ENCODE measurements at places on chromosomes 4 and X. TPM values are rescaled to one million over a fixed set of nuclear protein-coding genes. Genes with fewer than 3 reads are reported as not detected.

The ARHGAP6 gene
- total RNA-seq, result not detected

The ADAM29 gene
- not detected for total RNA-seq

The VEGFC gene
- not detected for total RNA-seq

The HSPA4L gene
- total RNA-seq, result 0.28 TPM

The AKAP4 gene
- not detected for total RNA-seq

The OPN1MW2 gene
- not detected for total RNA-seq

The EPHA5 gene
- not detected for total RNA-seq

The MCTS1 gene
- total RNA-seq, result 40.5 TPM
